ENCODE measurements at places on chromosomes 2 and 18.

DNA sequence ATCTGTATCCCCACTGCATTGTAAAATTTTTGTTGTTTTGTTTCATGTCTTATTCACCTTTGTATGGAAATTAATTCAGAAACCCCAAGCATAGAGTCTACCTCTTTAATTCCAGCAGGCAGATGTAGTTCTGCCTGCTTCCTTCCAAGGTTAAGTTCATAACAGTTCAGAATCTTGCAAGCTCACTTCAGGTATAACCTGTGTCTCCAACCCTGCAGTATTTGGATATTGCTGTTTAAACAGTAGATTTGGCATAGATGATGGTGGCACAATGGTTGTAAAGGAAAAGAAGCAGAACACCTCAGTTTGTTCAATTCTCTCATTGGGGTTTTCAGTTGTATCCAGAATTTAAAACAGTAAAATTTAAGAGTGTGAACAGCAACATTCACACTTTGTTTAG, 21.2 kb downstream of the SULT1C2 start:
- no peak for DNase-seq

- DNase-seq, result no peak
Observed at GRCh38 chr2:152078023-152078422, 20.8 kb downstream of the CACNB4 start.

- DNase-seq, result no peak
Observed at GRCh38 chr18:22470248-22471235, 52.8 kb upstream of the CTAGE1 start.

- no peak for DNase-seq
Observed at GRCh38 chr2:19973466-19973865, 16.4 kb downstream of the WDR35 start.

- DNase-seq, result no peak
Observed at GRCh38 chr18:68721681-68722583, 7.0 kb upstream of the TMX3 start.

DNA sequence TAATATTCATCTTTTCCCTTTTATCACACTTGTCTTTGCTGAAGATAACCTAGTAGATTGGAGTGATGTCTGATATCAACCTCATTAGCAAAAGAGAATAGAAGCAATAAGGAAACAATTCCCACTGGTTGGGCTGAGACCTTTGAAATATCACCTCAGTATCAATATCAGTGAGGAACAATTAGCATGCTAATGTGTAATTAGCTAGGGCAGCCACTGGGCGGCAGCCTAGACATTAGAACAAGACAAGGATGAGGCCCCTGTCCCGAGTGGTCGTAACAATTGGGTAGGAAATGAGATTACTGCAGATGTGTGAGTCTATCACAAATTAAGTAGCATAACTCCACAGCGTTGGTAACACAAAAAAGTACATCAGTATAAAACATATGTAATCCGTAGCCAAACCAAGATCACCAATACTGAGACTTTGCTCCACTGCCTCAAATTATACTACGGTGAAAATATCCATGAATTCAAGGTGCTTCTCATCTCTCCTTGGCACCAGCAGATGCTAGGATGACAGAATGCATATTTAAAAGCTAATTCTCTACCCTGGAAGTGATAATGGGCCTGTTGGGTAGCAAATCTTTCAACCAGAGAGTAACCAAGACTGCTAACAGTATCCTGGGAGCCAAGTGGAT, 99.1 kb downstream of the ALPK2 start:
- DNase-seq, result peak; percentile 91

- no peak for DNase-seq
Observed at GRCh38 chr2:11750917-11751316, 4.5 kb downstream of the LPIN1 start.

GRCh38 chr18:12442946-12443345, 35.2 kb downstream of the PRELID3A start:
- no peak for DNase-seq

DNA sequence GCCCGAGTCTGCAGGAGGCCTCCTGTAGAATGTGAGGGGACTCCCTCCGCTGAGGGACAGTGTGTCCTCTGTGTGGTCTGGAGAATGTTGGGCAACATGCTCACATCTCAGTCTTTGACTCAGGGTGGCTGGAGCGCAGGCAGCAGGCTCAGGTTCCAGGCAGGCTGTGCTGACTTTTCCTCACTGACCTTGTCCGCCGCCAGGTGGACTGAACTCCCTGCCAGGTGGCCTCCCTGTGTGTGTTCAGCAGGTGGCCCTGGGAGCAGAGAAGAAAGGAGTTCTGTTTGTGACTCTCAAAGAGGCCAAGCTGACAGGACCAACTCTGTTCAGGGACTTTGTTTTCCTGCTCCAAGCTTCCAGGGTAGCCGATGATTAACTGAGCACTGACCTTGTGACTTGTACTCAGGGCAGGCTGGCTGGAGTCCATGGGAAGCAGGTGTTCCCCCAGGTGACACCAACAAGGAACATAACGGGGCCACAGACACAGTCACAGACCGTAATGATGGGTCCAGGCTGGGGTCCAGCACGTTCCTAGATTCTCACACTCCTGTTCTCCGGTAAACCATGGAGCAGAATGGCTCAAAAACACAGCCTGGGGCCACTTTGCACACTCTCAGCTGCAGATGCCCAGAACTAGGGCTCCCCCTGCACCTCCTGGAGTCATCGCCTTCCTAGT, 439.8 kb downstream of the RNF144A start:
- DNase-seq, result no peak

GRCh38 chr2:190882411-190882766, 1.8 kb downstream of the GLS start:
- DNase-seq, result no peak

- no peak for DNase-seq
Observed at GRCh38 chr2:113240150-113240914, 38.4 kb downstream of the PAX8 start.

- no peak for DNase-seq
Observed at GRCh38 chr2:159735648-159736047, 23.3 kb downstream of the MARCHF7 start.

GRCh38 chr2:10341193-10341592, 38.5 kb downstream of the HPCAL1 start:
- DNase-seq, result no peak

DNA sequence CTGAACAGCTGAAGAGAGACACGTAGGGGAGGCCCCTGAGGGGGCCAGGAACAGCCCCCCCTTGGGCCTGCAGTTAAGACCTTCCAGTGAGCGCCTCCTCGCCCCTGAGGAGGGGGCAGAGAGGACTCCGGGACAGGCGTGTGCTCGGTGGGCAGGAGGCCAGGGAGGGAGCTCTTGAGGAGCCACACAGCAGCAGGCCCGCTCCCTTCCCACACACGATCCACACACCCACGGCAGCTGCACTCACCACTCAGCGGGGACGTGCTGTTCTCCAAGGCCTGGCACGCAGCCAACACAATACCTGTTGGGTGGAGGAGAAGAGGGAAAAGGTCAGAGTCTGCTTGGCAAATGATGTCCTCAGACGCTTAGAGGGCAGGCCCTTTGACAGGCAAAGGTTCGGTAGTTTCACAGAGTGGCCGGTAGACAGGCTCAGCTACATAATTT, 39.0 kb downstream of the TGFA start:
- DNase-seq, result no peak

GRCh38 chr2:97935719-97936161, 60.0 kb downstream of the TMEM131 start:
- DNase-seq, result no peak

- DNase-seq, result no peak
Observed at GRCh38 chr18:12625241-12625640, 32.7 kb downstream of the SPIRE1 start.

DNA sequence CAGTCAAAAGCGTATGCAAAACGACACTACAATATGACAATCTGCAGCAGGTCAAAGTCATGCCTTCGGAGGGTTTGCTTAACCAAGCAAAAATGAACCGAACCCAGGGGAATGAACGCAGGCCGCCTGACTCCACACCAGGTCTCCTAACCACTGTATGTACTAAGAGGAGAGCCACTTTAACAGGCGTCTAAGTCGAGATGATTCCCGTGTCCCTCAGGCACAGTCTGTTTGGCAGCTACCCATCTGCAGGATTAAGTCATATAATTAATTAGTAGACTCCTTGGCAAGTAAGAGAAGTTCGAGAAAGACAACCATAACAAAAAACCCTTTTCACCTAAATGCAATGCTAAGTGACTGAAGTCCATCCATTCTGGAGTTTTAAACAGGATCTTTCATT, 15.2 kb downstream of the CYB5A start:
- no peak for DNase-seq

GRCh38 chr2:161030260-161031063, 129.8 kb upstream of the TANK start:
- no peak for DNase-seq

- no peak for DNase-seq
Observed at GRCh38 chr18:67117804-67118203, 398.7 kb downstream of the DSEL start.

- DNase-seq, result no peak
Observed at GRCh38 chr2:97965116-97965515, 30.6 kb downstream of the TMEM131 start.

- DNase-seq, result no peak
Observed at GRCh38 chr2:224163566-224164307, 124.7 kb upstream of the SERPINE2 start.

DNA sequence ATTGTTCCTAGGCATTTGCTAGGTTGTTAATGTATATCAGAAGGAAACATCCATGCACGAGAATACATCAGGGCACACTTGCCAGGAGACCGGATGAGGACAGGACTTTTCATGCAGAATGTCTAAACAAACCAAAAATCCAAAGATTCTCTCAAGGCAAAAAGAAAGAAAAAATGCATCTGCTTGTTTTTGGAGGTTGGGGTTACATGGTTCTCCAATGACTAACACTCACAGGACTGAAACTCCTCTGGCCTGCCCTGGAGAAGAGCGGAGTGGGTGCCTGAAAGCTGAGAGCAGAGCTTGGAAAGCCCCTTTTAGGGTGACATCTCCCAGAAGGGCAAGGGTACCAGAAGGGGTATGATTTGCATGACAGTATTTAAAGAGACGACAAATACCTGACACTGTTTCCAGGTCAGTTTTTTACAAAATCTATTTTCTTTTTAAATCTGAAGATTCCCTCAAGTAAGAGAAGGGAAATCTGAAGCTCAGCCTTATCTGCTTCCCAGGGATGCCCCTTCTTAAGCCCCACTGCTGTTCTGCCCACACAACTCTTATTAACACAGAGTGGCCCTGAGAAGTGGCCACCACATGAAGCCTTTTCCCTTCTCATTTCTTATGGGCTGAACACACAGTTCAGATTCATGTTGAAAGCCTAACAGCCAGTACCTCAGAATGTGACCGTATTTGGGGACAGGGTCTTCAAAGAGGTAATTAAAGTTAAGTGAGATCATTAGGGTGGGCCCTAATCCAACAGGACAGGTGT, 216.4 kb downstream of the STK39 start:
- DNase-seq, result no peak

DNA sequence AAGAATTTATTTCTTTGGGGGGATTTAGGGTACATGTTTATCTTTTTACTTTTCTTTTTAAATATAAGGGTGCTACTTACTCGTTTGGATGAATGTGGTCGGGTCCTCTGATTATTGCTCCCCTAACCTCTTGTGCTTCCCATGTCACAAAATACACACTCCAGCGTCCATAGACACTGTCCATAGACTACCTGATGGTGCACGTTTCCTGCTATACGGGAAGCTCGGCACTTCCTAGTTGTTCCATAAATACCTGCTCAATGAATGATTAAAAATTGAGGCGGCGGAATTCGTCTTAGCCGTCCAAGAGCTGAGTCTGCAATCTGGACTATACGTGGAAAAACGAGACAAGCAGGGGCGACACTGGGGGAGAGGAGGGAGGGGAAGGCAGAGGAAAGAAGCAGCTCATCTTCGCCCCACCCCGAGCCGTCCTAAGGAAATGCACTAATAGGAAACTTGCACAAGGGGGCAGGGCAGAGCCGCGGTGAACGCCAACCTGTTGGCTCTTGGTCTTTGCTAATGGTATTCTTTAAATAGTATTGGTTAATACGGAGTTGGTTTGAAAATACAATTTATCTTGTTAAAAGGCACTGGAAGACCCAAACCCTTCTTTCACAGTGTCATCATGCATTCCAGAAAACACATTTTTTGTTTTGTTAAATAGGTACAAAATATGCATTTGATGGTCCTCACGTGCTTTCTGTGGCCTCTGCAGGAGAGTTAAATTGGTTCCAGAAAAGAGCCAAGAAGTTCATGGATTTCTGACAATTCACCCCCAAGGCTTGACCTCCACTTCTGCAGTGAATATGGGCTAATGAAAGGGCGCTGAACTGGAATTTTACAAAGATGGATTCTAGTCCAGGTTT, 73.0 kb upstream of the KCTD1 start:
- no peak for DNase-seq

DNA sequence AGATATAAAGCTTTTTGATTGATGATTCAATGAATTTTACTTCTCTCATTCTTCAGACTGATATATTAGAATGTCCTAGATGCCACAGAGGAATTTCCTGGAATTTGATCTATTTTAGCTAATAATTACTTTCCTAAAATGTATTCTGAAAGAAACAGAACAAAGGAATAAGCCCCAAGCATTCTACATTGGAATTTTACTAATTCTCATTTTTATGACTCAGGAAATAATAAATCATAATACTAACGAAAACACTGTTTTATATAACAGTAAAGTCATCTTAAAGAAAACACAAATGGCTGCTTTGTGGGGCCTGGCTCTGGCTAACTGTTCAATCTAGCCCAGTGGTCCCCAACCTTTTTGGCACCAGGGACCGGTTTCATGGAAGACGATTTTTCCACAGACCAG, 68.6 kb upstream of the LPIN2 start:
- DNase-seq, result no peak

DNA sequence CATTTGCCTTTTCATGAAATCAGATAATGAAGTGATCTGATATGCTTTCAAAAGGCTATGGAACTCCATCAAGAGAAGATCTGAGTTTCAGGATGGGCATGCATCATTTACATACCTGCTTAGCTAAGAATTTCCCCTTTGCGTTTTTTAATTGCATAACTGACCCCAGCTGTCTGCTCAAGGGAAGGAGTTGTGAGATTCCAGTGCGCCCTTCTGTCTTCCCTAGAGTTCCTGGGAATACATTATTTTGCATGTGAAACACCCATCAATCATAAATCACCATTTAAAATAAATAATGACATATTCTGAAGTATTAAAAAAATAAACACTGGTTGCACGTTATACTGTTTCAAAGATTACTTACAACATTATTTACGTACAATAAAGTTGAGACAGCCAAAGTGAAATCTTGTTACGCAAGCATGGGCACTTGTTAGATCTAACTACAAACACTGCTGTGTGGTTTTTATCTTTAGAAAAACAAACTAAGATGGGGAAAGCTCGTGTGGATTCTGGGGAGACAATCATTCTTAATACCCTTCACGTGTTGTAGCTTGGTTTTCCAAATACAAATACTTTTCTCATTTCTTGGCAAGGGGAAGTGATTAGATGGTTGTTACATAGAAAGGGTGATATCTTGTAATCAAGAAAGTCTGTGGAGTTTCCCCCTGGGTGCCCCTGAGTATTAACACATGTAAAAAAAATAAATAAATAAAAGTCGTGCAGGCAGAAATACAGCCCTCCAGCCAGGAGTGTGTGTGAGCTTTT, 125.7 kb upstream of the LMAN1 start:
- no peak for DNase-seq

DNA sequence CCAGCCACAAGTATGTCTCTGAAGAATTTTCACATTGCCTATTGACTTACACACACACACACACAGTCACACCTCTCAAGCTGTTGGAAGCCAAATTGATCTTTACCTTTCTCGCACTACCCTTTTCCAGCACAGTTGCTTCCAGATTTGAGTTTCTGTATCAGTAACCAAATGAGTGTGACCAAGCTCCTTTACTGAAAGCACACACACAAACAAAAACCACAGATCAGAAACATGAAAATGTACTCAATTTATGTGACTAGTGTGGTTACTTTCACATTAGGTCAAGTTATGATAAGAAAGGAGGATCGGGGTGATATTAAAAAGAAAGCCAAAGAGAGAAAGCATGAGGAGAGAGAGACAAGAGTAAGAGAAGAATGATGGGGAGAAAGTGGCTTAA, 993.9 kb upstream of the POU3F3 start:
- no peak for DNase-seq

Measured in D721Med (cell line).